ENCODE measurements at places on chromosomes 1 and 21.

DNA sequence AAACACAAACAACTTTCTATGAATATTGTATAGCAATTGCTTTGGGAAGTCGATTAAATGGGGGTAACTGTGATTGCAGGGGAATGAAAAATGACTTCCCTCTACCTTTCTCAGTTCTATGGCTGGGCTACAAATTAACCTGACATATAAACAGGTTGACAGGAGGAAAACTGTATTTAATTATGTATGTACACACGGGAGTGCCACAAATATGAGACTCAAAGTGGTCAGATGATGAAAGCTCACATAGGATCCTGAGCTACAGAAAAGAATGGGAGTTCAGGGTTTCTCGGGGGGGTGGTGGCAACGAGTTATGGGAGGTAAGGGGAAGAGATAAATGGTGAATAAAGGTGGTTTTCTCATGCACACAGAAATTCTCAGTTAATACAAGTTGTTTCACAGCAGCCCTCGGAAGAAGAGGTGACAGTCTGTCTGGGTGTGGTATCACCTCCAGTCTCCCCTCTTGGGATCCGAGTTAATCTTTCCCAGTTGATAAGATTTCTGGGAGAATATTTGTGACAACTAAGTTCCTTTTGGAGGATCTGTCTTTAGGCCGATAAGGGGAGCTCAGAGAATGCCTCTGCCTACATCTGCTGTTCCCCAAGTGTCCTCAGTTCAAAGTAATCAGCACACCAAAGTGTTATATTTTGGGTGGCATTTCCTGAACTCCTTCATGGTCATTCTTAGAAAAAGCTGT is 26.3 kb downstream of the GADD45A start:
- no peak for DNase-seq

- no peak for DNase-seq
Observed at GRCh38 chr1:67464058-67464457, 33.9 kb upstream of the SERBP1 start.

DNA sequence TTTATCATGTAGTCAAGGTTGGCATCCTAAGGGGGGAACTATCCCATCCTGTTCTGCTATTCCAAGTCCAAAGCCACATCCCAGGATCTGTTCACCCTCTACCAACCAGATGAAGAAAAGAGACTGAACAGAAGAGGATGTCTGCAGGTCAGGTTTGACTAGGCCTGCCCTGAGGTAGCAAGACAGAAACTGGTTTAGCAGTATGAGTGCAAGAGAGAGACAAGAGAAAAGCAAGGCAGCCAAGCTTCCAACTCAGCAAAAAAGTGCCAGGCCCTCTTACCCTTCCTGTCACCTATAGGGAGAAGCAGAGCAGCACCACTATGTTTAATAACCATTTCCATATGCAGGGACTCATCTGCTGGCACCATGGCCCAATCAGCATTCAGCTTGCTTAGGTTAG is 320.8 kb upstream of the DUSP10 start:
- DNase-seq: no peak

- DNase-seq: no peak
Observed at GRCh38 chr21:15788847-15789523, 59.2 kb downstream of the USP25 start.

- no peak for DNase-seq
Observed at GRCh38 chr1:102071451-102071850, 74.7 kb upstream of the OLFM3 start.

DNA sequence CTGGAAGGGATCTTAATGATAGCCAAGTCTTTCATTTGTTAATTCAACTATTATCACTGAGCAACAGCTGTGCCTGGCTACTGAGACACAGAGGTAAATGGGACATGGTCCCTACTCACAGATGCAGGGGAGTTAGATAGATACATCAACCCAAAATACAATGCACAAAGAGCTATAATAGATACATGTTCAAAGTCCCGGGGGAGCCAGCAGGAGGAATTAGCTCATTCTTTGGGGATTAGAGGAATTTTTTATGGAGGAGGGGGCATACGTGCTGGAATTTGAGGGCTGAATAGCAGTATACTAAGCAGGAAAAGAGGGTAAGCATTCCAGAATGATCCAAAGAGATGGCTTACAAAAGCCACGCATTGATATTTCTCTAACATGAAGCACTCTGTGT is 34.6 kb downstream of the C8B start:
- no peak for DNase-seq

GRCh38 chr1:94276988-94277434 is 39.6 kb upstream of the ARHGAP29 start:
- DNase-seq: no peak

GRCh38 chr21:42238185-42238934 is 19.4 kb downstream of the ABCG1 start:
- DNase-seq: no peak

DNA sequence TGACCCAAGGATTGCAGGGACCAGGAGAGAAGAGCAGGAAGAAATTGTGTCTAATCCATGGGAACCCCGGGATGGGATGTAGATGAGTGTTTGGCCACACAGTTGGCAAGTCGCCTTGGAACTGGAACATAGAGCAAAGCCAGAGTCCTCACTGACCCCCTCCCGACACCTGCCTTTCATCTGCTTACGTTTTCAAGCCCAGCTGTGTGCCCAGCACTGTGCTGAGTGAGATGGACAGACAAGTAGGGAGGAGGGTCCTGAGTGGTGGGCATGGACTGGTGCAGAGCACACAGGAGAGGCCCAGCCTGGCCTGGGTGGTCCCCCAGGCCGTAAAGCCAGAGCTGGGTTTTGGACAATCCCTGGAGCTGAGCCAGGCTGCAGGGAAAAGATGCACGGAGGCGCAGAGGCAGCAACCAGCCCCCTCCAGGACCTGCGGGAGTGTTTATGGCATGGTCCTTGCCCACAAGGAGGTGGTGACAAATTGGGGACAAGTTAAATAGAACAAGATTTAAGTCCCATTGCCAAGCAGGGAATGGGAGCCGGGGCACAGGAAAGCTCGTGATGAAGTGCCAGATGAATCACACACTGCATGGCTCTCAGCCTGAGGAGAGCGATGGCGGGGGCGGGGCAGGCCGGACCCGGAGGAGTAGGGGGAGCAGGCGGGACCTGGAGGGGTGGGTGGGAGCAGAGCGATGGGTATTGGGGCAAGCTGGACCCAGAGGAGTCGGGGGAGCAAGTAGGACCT is 157.8 kb upstream of the VAMP3 start:
- DNase-seq: no peak

Measured in progenitor cell of endocrine pancreas (in vitro differentiated cells).